COR-L47 (cell line): ENCODE measurements at places on chromosomes 1 and 21.

- no peak for DNase-seq
These were observed 622 bp upstream of the APOA2 start for GRCh38 chr1:161223805-161224694.

GRCh38 chr1:171206978-171207355 lies 21.9 kb downstream of the FMO2 start:
- no peak for DNase-seq

DNA sequence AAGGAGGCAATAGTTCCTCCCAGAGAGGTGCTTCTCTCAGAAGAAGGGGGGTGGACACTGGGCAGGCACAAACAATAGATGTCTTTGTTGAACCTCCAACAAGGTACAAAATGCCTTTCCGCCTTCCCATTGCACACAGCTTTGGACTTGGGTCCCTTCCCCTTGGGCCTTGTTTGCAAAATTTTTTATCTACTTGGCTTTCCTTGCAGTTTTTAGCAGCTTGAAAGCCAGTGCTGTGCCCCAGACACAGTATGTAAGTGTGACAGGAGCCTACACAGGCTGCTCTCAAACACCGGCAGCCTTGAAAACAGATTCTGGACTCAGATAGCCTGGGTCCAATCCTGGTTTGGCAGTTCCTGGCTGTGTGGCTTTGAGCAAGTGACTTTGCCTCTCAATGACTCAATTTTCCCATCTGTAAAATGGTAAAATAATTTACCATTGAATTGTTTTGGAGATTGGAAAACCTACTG lies 43.0 kb downstream of the ELAPOR1 start:
- DNase-seq, result no peak

DNA sequence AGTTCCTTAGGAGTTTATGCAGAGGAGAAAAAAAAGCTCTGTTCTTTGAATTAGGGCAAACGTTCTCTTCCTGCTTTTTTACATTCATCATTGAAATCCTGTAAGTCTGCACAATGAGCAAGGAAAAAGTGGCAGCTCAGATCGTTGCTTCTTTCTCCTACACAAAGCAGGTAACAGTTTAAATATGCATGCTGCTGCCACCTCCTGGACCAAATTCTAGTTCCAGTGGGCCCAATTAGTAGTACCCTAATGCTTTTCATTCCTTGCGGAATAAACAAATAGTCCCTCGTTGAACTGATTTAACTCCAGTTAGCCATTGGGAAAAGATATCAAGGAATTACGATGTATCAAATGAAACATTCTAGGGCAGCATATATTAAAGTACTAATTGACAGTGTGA lies 20.1 kb downstream of the YTHDF2 start:
- peak; percentile 8 for DNase-seq

- no peak for DNase-seq
These were observed 24.5 kb downstream of the TP73 start for GRCh38 chr1:3676581-3677470.

- no peak for DNase-seq
These were observed 24.2 kb upstream of the ITPKB start for GRCh38 chr1:226762988-226763904.

DNA sequence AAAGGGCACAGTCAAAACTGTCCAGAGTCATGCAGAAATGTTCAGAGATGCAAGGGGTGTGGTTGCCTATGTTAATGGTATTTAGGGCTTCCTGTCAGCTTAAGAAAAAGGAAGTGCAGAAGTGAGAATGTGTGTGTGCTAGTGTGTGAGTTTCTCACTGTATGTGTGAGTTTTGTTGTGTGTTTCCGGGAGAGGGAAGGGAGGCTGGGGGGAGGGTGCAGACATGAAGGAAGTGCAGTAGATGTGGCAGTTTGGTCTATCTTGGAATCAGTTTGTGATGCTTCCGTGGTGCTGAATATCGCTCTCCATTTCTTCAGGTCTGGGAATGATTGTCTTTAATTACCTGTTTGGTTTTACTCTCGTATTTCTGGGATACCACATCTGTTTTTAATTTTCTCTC lies 16.5 kb upstream of the ATP6V1G3 start:
- no peak for DNase-seq

GRCh38 chr1:82264802-82265201 lies 464.1 kb downstream of the ADGRL2 start:
- no peak for DNase-seq

- DNase-seq, result peak; percentile 60
These were observed 5.0 kb upstream of the ADAMTSL4 start for GRCh38 chr1:150544204-150544603.

- DNase-seq, result no peak
These were observed 10.3 kb downstream of the NPR1 start for GRCh38 chr1:153688736-153689328.

GRCh38 chr1:30962609-30963508 lies 54.3 kb upstream of the SDC3 start:
- no peak for DNase-seq

DNA sequence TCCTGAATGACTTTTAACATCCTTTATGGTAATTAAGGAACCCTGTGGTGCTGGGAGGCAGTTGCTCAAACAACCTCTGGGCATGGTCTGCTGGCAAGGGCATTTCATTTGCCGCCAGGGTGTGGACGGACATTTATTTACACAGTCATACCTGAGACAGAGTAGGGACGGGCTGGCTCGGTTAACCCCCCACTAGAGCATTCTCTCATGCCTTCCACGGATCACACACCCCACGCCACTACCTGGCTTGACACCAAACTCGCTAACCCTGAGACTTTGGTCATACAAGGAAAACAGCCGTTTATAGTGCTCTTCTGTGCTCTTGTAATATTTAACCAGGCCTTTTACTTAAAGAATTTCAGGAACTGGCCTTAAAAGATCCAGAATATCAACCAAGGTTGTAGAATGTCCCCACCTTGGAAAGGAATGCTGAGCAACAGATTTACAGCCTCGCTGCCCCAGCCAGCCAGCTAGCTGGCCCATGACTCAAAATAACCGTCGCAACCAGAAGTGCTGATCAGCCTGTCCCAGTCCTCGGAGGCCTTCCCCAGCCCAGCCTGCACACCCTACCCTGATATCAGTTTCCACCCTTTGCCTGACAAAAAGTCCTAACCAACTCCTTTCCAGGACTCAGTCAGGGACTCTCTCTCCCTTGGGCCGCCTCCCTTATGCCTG lies 6.5 kb upstream of the PDXK start:
- peak; percentile 76 for DNase-seq

GRCh38 chr1:178652506-178653490 lies 72.2 kb upstream of the RALGPS2 start:
- DNase-seq, result no peak

DNA sequence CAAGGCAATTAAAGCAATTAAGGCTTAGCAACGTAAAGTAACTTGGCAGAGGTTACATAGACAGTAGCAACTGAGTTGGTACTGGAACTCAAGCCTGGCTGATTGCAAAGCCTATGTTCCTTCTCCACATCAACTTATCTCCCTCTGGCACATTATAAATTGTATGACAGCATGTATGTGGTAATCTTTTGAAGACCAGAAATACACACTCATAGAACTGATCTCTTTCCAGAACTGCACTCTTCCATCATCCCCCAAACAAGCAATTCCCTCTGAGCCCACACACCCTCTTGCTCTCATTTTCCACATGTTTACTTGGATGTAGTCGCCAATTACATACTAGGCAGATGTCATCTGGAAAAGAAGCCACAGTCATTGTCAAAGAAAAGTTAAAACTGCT lies 502.2 kb downstream of the PLPP3 start:
- no peak for DNase-seq

- no peak for DNase-seq
These were observed 47.7 kb upstream of the C8B start for GRCh38 chr1:57013522-57013921.

- DNase-seq, result no peak
These were observed 13.8 kb upstream of the THEM5 start for GRCh38 chr1:151867321-151867720.

- DNase-seq, result no peak
These were observed 62.6 kb upstream of the COL6A1 start for GRCh38 chr21:45918835-45919447.
